ENCODE measurements at places on chromosomes 12 and 14.

- no peak for DNase-seq
Measured at GRCh38 chr14:68947802-68948201, 31.3 kb downstream of the ACTN1 start.

- DNase-seq = no peak
Measured at GRCh38 chr12:87901457-87901856, 127.7 kb downstream of the C12orf50 start.

DNA sequence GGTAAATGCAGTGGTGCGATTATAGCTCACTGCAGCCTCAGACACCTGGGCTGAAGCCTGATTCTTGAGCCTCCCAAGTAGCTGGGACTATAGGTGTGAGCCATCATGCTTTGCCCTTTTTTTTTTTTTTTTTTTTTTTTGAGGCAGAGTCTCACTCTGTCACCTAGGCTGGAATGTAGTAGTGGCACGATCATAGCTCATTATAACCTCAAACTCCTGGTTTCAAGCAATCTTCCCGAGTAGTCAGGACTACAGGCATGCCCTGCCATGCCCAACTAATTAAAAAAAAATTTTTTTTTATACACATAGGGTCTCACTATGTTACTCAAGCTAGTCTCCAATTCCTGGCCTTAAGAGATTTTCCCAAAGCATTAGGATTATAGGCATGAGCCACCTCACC lies 6.9 kb downstream of the ATP2A2 start:
- no peak for DNase-seq

GRCh38 chr14:55303691-55304145 lies 32.5 kb downstream of the FBXO34 start:
- no peak for DNase-seq

DNA sequence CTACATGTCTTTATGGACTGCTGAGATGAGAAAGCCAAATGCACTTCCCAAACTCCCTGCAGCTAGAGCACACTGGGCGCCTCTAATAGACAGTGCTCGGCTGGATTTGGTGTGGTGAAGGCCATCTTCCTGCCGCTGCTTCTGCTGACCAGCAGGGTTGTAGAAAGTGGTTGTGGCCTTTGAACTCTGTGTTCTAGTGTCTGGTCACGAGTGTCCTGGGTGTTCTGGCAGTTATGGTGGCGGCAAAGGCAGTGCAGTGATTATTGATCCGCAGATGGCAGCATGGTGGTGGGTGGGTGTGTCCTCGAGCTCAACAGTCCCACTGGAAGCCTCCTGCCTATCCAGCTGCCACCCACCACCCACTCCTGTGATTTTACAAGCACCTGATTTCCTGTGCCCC lies 43.4 kb downstream of the SMIM41 start:
- DNase-seq = no peak

DNA sequence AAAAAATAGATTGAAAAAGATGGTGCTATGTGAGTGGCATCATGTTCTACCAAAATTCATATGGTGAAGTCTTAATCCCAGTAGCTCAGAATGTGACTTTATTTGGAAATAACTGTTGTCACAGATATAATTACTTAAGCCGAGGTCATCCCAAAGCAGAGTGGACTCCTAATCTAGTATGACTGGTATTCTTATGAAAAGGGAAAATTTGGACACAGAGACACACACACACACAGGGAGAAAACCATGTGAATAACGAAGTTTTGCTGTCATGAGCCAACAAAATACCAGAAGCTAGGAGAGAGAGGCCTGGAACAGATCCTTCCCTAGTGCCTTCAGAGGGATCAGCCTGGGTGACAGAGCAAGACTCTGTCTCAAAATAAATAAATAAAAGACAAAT lies 62.6 kb downstream of the FAR2 start:
- no peak for DNase-seq

GRCh38 chr12:905261-906031 lies 44.0 kb downstream of the RAD52 start:
- no peak for DNase-seq

- DNase-seq = no peak
Measured at GRCh38 chr14:55200651-55201050, 9.3 kb upstream of the DLGAP5 start.

GRCh38 chr12:104600036-104600712 lies 143.4 kb downstream of the CHST11 start:
- no peak for DNase-seq

Measured in epithelial cell of prostate (primary cell).